Suprapubic skin (tissue), 4 donors: ENCODE measurements at places on chromosomes 5 and 9. TPM values are rescaled to one million over a fixed set of nuclear protein-coding genes. Genes with fewer than 3 reads are reported as not detected.

GRCh38 chr9:95808011-95808410, 67.5 kb upstream of the ERCC6L2 start:
- no peak for DNase-seq
- no peaks in the 10 kb centered on the region for H3K27me3 ChIP-seq
- no peak overlapping the region for H3K4me3 ChIP-seq

DNA sequence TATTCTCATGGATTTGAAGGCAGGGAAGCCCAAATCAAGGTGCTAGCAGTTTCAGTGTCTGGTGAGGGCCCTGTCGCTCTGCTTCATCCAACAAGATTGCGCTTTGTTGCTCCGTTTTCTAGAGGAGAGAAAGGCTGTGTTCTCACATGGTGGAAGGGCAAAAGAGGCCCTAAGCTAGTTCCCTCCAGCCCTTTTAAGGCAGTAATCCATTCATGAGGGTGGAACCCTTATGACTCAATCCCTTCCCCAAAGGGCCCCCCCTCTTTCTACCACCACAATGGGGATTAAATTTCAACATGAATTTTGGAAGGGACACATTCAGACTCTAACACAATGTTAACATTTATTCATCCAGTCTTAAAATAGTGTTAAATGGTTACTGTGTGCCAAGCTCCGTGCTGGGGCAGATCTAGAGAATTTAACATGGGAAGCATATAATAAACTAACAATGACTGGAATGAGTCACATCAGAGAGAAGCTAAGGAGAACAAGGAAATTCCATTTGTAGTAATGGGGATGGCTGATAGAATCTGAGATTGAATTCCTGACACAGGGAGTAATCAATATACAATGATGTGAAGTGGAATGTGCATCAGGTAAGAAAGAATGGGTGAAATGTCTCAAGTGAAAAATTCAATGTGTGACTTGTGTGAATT, 382.8 kb upstream of the ZNF608 start:
- no peaks in the 10 kb centered on the region for H3K36me3 ChIP-seq
- H3K27me3 ChIP-seq, result no peaks in the 10 kb centered on the region
- no peak overlapping the region for H3K27ac ChIP-seq
- no peaks in the 10 kb centered on the region for H3K4me1 ChIP-seq

GRCh38 chr5:97162045-97162444, 19.6 kb upstream of the LIX1 start:
- H3K27ac ChIP-seq, result no peak overlapping the region
- peaks cover 39% of the 10 kb centered on the region for H3K36me3 ChIP-seq
- H3K27me3 ChIP-seq, result no peaks in the 10 kb centered on the region
- no peak overlapping the region for H3K4me3 ChIP-seq
- DNase-seq, result no peak

- H3K27me3 ChIP-seq, result peaks cover 50% of the 10 kb centered on the region
- DNase-seq, result no peak
- peaks cover 35% of the 10 kb centered on the region for H3K4me1 ChIP-seq
- no peaks in the 10 kb centered on the region for H3K36me3 ChIP-seq
- H3K4me3 ChIP-seq, result no peak overlapping the region
- no peak overlapping the region for H3K27ac ChIP-seq
Measured at GRCh38 chr9:137294091-137294680, 7.9 kb downstream of the NRARP start.

DNA sequence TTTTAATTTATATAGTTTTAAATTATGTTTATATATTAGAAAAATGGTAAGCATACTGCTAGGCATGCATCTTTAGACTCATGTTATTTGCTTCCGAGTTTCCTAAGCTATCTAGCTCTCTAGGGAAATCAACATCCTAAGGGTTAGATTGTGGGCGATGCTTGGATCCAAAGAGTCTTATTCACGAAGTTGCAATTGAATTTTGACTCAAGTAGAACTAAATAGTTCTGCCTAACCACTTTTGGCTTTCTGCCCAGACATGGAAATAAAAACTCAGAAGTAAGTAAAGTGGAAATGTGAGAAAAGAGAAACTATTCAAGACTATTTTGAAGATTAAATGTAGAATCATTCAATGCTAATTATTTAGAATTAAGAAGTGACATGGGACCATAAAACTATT, 440.4 kb downstream of the CDH18 start:
- no peak overlapping the region for H3K27ac ChIP-seq
- no peaks in the 10 kb centered on the region for H3K36me3 ChIP-seq
- H3K4me3 ChIP-seq, result no peak overlapping the region
- H3K27me3 ChIP-seq, result no peaks in the 10 kb centered on the region
- no peak for DNase-seq

GRCh38 chr9:2809692-2810419, 34.0 kb downstream of the PUM3 start:
- H3K36me3 ChIP-seq, result peaks cover 55% of the 10 kb centered on the region
- no peak overlapping the region for H3K27ac ChIP-seq
- no peak for DNase-seq
- H3K27me3 ChIP-seq, result no peaks in the 10 kb centered on the region
- H3K4me3 ChIP-seq, result no peak overlapping the region

- H3K27me3 ChIP-seq, result peaks cover 15% of the 10 kb centered on the region
- no peaks in the 10 kb centered on the region for H3K36me3 ChIP-seq
- H3K4me3 ChIP-seq, result no peak overlapping the region
- no peaks in the 10 kb centered on the region for H3K4me1 ChIP-seq
- DNase-seq, result no peak
Measured at GRCh38 chr9:134267305-134267880, 58.9 kb upstream of the RXRA start.

GRCh38 chr5:43627028-43627427, 24.0 kb downstream of the NNT start:
- H3K27me3 ChIP-seq, result no peaks in the 10 kb centered on the region
- H3K4me1 ChIP-seq, result no peaks in the 10 kb centered on the region
- peaks cover 16% of the 10 kb centered on the region for H3K36me3 ChIP-seq
- DNase-seq, result no peak
- H3K4me3 ChIP-seq, result no peak overlapping the region

DNA sequence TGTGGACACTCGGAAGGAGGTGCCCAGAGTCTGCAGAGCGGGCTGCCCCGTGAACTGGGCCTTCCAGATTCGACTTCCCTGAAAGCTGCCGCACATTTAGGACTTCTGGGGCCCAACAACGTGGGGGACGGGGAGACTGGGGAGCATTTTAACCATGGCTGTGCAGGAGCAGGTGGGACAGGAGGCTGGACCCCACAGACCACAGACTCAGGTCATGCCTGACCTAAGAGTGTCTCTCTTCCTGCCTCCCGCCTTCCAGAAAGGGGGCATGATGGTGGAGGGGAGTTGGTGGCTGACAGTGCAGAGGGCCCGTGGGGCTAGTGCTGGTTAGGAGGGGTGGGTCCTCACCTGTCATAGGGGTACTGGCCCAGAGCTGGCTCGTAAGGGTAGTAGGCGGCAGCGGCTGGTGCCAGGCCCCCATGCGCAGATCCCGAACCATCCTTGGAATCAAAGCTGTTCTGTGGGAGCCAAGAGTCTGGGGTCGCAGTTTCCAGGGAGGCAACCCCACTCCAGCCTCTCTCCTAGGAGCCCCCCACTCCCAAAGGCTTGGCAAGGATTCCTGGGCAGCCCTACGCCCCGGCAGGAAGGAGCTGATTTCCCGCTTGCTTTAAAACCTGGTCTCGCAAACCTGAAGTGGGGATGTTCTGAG, 2.2 kb downstream of the IRX4 start:
- peaks cover 100% of the 10 kb centered on the region for H3K27me3 ChIP-seq
- no peak overlapping the region for H3K4me3 ChIP-seq
- no peak overlapping the region for H3K27ac ChIP-seq
- peaks cover 29% of the 10 kb centered on the region for H3K36me3 ChIP-seq

GRCh38 chr5:1392801-1393565, 48.1 kb upstream of the CLPTM1L start:
- peaks cover 73% of the 10 kb centered on the region for H3K27me3 ChIP-seq
- H3K36me3 ChIP-seq, result no peaks in the 10 kb centered on the region

GRCh38 chr5:159050316-159051143, 49.2 kb downstream of the EBF1 start:
- peaks cover 43% of the 10 kb centered on the region for H3K4me1 ChIP-seq
- no peaks in the 10 kb centered on the region for H3K36me3 ChIP-seq
- H3K27me3 ChIP-seq, result peaks cover 41% of the 10 kb centered on the region
- H3K4me3 ChIP-seq, result peak overlapping the region; percentile 40
- peak overlapping the region; percentile 87 for H3K27ac ChIP-seq

DNA sequence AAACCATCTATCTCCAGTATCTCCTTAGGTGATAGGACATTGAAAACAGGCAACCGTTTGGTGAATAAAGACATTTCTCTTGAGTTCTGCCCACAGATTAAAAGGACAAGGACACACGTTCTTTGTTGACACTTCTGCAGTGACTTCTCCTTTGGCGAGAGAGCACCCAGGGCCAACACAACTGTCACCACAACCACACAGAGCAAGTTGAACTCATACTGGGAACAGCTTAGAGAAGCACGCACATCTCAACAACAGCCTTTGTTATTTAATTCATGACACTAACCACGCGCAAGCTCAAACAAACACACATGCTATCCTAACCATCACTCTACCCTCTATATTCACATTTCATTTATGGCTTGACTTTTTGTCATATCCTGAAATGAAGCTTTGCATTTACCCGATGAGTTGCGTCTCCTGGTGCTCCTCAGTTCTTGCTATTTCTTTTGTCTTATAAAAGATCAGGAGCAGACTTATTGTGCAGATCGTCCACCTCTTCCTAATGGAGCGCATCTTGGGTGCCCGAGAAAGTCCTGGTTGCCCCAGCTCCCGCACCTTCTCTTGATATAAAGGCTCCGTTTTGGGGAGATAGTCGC, 543 bp downstream of the ST8SIA4 start:
- peak overlapping the region; percentile 46 for H3K27ac ChIP-seq
- H3K4me3 ChIP-seq, result peak overlapping the region; percentile 50
- no peaks in the 10 kb centered on the region for H3K36me3 ChIP-seq
- peaks cover 13% of the 10 kb centered on the region for H3K27me3 ChIP-seq
- H3K4me1 ChIP-seq, result peaks cover 35% of the 10 kb centered on the region

GRCh38 chr5:87347841-87348240, 64.9 kb downstream of the CCNH start:
- no peaks in the 10 kb centered on the region for H3K27me3 ChIP-seq
- H3K27ac ChIP-seq, result no peak overlapping the region
- no peak for DNase-seq
- peaks cover 4% of the 10 kb centered on the region for H3K4me1 ChIP-seq

DNA sequence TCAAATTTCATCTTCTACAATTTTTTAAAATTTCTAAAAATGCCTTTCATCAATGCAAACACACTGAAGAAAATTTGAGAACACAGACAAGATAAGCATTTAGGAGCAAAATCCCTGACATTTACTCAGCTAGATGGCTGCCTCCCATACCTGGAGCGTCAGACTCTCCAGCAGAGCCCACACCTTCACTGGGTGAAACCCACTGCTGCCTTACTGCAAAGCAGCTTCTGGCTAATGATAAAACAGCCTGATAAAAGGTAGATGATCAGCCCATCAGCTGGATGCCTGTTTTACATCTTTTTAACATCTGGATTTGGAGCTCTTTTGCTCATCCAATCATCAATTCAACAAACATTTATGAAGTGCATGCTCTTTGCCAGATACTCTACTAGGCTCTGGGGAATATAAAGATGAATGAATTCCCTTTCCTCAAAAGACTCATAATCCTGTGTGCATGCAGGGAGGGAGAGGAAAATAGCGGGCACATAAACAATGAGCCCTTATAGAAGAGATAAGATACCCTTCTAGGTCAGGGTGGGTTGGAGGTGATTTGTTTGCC, 271.2 kb downstream of the SAXO1 start:
- no peak overlapping the region for H3K27ac ChIP-seq
- DNase-seq, result no peak
- no peak overlapping the region for H3K4me3 ChIP-seq
- no peaks in the 10 kb centered on the region for H3K27me3 ChIP-seq
- H3K4me1 ChIP-seq, result no peaks in the 10 kb centered on the region
- H3K36me3 ChIP-seq, result no peaks in the 10 kb centered on the region

- peaks cover 45% of the 10 kb centered on the region for H3K4me1 ChIP-seq
- DNase-seq, result no peak
- H3K36me3 ChIP-seq, result peaks cover 26% of the 10 kb centered on the region
- no peak overlapping the region for H3K4me3 ChIP-seq
- no peaks in the 10 kb centered on the region for H3K27me3 ChIP-seq
- H3K27ac ChIP-seq, result no peak overlapping the region
Measured at GRCh38 chr5:58452566-58453258, 7.2 kb downstream of the PLK2 start.

- peaks cover 17% of the 10 kb centered on the region for H3K4me1 ChIP-seq
- H3K4me3 ChIP-seq, result peak overlapping the region; percentile 63
- no peaks in the 10 kb centered on the region for H3K36me3 ChIP-seq
- no peaks in the 10 kb centered on the region for H3K27me3 ChIP-seq
- no peak for DNase-seq
Measured at GRCh38 chr5:43514471-43514815, 505 bp downstream of the C5orf34 start.

DNA sequence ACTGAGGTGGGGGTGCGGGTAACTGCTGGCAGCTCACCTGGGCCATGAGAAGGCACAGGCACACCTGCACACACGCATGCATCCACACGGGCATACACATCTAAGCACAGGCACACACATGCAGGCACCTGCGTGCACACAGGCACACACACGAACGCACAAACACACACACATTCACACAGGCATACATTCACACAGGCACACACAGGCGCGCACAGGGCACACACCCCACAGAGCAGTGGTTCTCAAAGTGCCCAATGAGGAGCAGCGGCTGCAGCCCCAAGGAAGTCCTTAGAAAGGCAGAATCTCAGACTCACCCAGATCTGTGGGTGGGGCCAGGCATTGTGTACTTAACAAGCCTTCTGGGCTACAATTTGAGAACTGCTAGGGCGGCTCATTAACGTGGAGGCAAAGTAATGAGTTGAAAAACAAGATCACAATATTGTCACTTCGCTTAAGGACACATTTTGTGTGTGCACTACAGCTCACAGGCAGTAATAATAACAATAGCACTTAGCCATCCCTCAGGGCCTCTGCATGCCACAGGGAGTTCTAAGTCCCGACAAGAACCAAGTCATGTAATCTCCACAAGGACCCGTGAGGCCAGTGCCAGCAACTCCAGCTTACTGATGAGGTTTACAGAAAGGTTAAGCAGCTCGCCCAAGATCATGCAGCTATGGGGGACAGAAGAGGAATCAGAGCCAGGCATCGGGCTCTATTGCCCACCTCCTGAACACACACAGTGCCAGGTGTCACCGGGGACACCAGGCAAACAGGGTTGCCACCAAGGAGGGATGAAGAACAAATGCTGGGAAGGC, 91.6 kb downstream of the ROR2 start:
- no peak overlapping the region for H3K4me3 ChIP-seq
- no peaks in the 10 kb centered on the region for H3K27me3 ChIP-seq
- no peaks in the 10 kb centered on the region for H3K4me1 ChIP-seq
- no peak overlapping the region for H3K27ac ChIP-seq
- no peaks in the 10 kb centered on the region for H3K36me3 ChIP-seq

- DNase-seq, result no peak
- H3K27ac ChIP-seq, result peak overlapping the region; percentile 85
- H3K4me3 ChIP-seq, result peak overlapping the region; percentile 90
- peaks cover 26% of the 10 kb centered on the region for H3K4me1 ChIP-seq
Measured at GRCh38 chr5:69491838-69492390, 676 bp upstream of the OCLN start.

Gene S1PR3
- 4.8 TPM for total RNA-seq

Gene SLF1
- 3.8 TPM for total RNA-seq

Gene PCA3
- total RNA-seq, result not detected

Gene CFAP90
- total RNA-seq, result not detected

Gene LCN15
- total RNA-seq, result not detected

Gene NR4A3
- 3.5 TPM for total RNA-seq

Gene PCDHGB5
- 13.9 TPM for total RNA-seq

Gene DTWD2
- total RNA-seq, result 12.7 TPM

Gene LCN1
- total RNA-seq, result not detected

Gene DOCK8
- total RNA-seq, result 13.3 TPM

Gene PRRC2B
- 261 TPM for total RNA-seq
